Myometrial cell (primary cell): ENCODE measurements at places on chromosomes 5 and 9. TPM values are rescaled to one million over a fixed set of nuclear protein-coding genes. Genes with fewer than 3 reads are reported as not detected.

SPINK7 gene
- not detected in 2 replicates for total RNA-seq

SPOCK1 gene
- 8.9 and 14.9 TPM in 2 replicates for total RNA-seq

GRIN3A gene
- total RNA-seq: not detected in 2 replicates

SPAG8 gene
- 0.53 and 1.2 TPM in 2 replicates for total RNA-seq

C9orf50 gene
- not detected in 2 replicates for total RNA-seq
